ENCODE measurements at places on chromosomes 16 and 17. TPM values are rescaled to one million over a fixed set of nuclear protein-coding genes. Genes with fewer than 3 reads are reported as not detected.

GRCh38 chr16:49875806-49876715 is 20.1 kb upstream of the ZNF423 start:
- H3K27me3 ChIP-seq = peaks cover 6% of the 10 kb centered on the region
- H3K4me1 ChIP-seq = peaks cover 4% of the 10 kb centered on the region
- H3K4me3 ChIP-seq = peak overlapping the region; percentile 59
- DNase-seq = no peak
- H3K36me3 ChIP-seq = no peaks in the 10 kb centered on the region

DNA sequence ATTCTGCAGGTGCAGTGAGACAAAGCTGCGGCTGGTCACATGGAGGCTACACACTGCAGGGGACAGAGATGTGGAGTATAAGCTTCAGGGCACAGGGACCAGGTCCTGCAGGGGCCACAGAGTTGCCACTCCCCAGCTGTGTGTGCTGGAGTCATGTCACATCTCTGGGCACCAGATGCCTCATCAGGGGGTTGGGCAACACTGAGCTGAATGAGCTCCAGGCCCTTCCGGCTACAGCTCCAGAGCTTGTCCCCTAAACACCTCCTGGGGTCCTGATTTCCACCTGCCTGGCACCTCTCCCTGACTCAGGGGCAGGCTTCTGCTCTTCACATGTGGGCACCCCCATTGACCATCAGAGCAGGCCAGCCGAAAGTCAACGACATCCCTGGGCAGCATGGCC is 32.5 kb downstream of the SPHK1 start:
- H3K36me3 ChIP-seq = no peaks in the 10 kb centered on the region
- peaks cover 1% of the 10 kb centered on the region for H3K4me1 ChIP-seq
- H3K4me3 ChIP-seq = no peak overlapping the region

DNA sequence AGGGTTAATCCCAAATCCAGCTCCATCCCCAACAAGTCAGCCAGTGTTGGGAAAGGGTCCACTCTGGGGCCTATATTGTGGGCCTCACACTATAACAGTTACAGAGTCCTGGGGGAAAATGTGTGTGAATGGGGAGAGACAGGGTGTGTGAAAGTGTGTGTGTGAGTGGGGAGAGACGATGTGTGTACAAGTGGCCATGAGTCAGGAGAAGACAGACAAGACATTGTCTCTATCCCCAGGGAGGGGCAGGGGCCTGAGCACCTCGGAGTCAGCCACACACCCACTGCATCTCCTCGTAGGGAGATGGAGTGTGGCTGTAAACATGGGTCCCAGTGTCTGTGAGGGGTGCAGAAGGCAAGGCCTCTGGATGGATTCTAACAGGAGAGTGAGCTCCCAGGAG is 2.9 kb downstream of the CRHR1 start:
- no peak for DNase-seq
- H3K4me3 ChIP-seq = no peak overlapping the region
- peaks cover 5% of the 10 kb centered on the region for H3K4me1 ChIP-seq
- no peaks in the 10 kb centered on the region for H3K36me3 ChIP-seq
- H3K27me3 ChIP-seq = peaks cover 80% of the 10 kb centered on the region

DNA sequence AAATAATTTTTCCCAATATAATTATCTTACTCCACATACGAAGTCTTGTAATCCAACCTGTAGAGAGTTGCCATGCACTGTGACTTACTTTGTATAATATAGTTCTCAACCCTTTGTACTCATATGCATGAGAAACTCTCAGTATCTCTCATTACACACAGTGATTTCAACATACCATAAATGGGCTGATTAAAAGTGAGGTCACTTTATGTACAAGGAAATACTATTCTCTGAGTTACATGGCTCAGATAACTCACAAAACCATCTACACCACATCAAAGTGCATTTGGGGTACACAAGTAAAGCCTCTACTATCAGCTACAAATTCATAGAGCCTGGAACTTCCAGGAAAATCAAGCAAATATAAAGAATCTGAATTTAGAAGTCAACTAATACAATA is 27.9 kb downstream of the SLFN12 start:
- peaks cover 2% of the 10 kb centered on the region for H3K4me1 ChIP-seq
- H3K27ac ChIP-seq = peak overlapping the region; percentile 74
- no peak overlapping the region for H3K4me3 ChIP-seq
- DNase-seq = no peak
- peaks cover 11% of the 10 kb centered on the region for H3K36me3 ChIP-seq

DNA sequence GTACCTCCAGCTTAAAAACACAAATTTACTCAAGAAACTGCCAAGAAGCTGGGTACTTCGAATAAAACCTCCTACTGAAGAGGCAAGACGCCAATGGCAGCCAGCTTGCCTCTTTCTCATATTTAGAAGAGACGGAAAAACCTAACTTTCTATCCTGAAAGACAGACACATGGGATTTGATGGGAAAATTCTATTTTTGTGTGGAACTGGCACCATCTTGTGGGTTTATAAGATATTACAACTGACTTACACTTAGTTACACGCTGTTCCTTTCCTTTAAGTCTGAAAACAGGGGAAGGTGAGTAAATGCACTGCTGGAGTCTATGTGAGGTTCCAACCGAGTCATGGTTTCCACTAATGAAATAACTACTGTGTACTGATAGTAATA is 10.3 kb downstream of the ZNF18 start:
- H3K36me3 ChIP-seq = peaks cover 21% of the 10 kb centered on the region
- H3K4me1 ChIP-seq = peaks cover 2% of the 10 kb centered on the region
- no peak for DNase-seq
- no peak overlapping the region for H3K27ac ChIP-seq

ST6GALNAC1 gene
- total RNA-seq = 6.6 TPM

DNA sequence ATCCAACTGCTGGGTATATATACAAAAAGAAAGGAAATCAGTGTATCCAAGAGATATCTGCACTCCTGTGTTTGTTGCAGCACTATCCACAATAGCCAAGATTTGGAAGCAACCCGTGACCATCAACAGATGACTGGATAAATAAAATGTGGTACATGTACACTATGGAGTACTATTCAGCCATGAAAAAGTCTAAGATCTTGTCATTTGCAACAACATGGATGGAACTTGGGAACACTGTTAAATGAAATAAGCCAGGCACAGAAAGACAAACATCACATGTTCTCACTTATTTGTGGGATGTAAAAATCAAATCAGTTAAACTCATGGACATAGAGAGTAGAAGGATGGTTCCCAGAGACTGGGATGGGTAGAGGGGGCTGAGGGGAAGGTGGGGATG is 620.7 kb downstream of the RBFOX1 start:
- no peaks in the 10 kb centered on the region for H3K36me3 ChIP-seq
- H3K4me3 ChIP-seq = no peak overlapping the region
- H3K27ac ChIP-seq = no peak overlapping the region
- H3K27me3 ChIP-seq = peaks cover 4% of the 10 kb centered on the region
- no peak for DNase-seq

- peak overlapping the region; percentile 57 for H3K4me3 ChIP-seq
- peaks cover 7% of the 10 kb centered on the region for H3K4me1 ChIP-seq
- H3K27ac ChIP-seq = peak overlapping the region; percentile 49
- DNase-seq = no peak
Observed at GRCh38 chr17:45143767-45144198, 4.5 kb upstream of the HEXIM1 start.

- H3K36me3 ChIP-seq = peaks cover 39% of the 10 kb centered on the region
- no peaks in the 10 kb centered on the region for H3K27me3 ChIP-seq
- no peak for DNase-seq
- no peak overlapping the region for H3K4me3 ChIP-seq
- H3K27ac ChIP-seq = no peak overlapping the region
Observed at GRCh38 chr17:73205459-73205961, 12.7 kb downstream of the COG1 start.

DHRS7C gene
- not detected for total RNA-seq

TBC1D26 gene
- total RNA-seq = 2.9 TPM

GRCh38 chr17:205817-206216 is 24.4 kb upstream of the DOC2B start:
- H3K4me3 ChIP-seq = no peak overlapping the region
- H3K36me3 ChIP-seq = peaks cover 12% of the 10 kb centered on the region
- H3K27ac ChIP-seq = no peak overlapping the region
- DNase-seq = no peak

DNA sequence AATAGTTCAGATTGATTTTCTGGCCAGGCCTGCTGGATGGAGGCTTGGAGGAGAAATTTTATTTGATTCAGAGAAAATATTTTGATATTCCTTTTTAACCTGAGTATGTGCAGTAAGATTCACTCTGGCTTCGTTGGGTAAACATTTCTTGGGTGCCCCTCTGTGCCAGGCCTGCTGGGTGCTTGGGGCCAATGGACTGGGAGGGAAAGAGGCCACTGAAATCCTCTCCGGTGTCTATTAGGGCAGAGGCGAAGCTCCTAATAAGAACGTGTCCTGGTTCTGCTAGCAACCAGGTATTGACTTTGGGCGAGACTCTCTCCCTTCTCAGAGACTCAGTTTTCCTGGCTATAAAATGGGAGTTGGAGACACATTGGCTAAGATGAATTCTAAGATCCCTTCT is 122.5 kb downstream of the CYLD start:
- peaks cover 6% of the 10 kb centered on the region for H3K4me1 ChIP-seq
- DNase-seq = no peak
- H3K27ac ChIP-seq = no peak overlapping the region
- H3K27me3 ChIP-seq = peaks cover 3% of the 10 kb centered on the region
- no peak overlapping the region for H3K4me3 ChIP-seq

POLG2 gene
- total RNA-seq = 33.7 TPM

DNA sequence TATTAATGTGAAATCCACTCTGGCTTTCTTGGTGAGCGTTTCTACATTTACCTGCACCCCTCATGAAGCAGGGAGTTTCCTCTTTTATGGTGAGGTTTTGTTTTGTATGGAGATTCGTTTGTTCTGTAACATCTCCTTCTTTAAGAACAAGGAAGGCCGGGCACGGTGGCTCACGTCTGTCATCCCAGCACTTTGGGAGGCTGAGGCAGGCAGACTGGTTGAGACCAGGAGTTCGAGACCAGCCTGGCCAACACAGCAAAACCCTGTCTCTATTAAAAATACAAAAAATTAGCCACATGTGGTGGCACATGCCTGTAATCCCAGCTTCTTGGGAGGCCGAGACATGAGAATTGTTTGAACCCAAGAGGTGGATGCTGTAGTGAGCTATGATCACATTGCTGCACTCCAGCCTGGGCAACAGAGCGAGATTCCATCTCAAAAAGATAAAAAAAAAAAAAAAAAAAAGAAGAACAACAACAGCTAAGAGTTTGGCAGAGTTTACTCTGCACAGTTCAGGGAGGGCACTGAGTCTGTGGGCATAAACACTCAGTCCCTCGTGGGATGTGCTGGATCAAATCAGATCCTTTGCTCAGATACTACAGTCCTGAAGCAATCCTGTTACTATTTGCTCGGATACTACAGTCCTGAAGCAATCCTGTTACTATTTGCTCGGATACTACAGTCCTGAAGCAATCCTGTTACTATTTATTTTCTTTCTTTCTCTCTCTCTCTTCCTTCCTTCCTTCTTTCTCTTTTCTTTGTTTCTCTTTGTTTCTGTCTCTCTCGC is 28.9 kb downstream of the ADCY9 start:
- H3K4me1 ChIP-seq = peaks cover 10% of the 10 kb centered on the region
- H3K27ac ChIP-seq = peak overlapping the region; percentile 10
- H3K4me3 ChIP-seq = no peak overlapping the region
- no peak for DNase-seq
- H3K36me3 ChIP-seq = peaks cover 2% of the 10 kb centered on the region
- peaks cover 2% of the 10 kb centered on the region for H3K27me3 ChIP-seq

DNA sequence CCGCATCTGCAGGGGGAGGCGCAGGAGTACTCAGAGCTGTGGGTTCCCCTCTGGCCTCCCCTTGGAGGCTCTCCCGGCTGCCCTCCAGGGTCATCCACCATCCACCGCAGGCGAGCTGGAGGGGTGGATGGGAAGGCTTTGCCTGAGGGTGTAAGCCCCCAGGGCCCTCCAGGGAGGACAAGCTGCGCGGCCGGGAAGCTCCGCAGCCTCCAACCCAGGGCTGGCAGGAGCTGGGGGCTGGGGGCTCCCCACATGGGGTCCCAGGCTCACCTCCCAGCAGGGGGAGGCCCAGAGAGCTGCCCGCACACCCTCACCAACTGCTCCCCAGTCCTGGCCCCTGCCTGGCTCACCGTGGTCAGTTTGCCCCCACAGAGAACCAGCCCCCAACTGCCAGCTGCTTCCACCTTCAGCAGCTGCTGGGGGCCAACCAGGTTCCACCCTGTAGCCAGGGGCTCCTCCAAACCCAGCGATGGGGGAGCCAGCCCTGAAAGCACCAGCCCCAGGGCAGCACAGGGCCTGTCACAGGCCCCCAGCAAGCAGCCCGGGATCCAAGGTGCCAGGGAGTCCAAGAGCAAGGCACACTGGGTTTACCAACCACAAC is 19.8 kb upstream of the CHMP6 start:
- H3K4me1 ChIP-seq = peaks cover 1% of the 10 kb centered on the region
- no peak overlapping the region for H3K4me3 ChIP-seq
- no peak for DNase-seq
- H3K36me3 ChIP-seq = no peaks in the 10 kb centered on the region
- H3K27me3 ChIP-seq = peaks cover 12% of the 10 kb centered on the region
